D721Med (cell line): ENCODE measurements at places on chromosomes 2 and 18.

GRCh38 chr2:75333646-75334045, 134.3 kb upstream of the TACR1 start:
- DNase-seq: no peak

- no peak for DNase-seq
Measured at GRCh38 chr18:36900466-36900865, 71.5 kb downstream of the KIAA1328 start.

GRCh38 chr2:189134485-189134884, 45.1 kb downstream of the COL5A2 start:
- no peak for DNase-seq

GRCh38 chr2:158128168-158128973, 26.7 kb downstream of the UPP2 start:
- DNase-seq: no peak

DNA sequence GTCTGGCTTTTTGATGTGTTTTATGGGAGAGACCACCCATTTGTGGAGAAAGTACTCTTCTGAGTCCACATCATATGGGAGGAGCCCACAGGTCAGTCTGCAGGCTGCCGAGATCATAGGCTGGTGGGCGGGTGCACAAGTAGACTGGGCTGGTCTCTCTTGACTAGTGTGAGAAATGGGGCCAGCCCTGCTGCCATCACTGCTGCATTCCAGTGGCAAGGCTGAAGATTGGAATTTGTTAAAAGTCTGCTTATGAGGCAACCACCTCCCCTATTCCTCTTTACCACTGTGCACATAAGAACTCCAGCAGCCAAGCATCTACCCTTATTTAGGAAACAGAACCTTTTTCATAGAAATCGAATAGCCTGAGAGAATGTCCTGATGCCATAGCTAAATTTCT, 200.7 kb downstream of the DIS3L2 start:
- DNase-seq: no peak

GRCh38 chr2:127400897-127401756, 13.4 kb upstream of the MAP3K2 start:
- DNase-seq: no peak

DNA sequence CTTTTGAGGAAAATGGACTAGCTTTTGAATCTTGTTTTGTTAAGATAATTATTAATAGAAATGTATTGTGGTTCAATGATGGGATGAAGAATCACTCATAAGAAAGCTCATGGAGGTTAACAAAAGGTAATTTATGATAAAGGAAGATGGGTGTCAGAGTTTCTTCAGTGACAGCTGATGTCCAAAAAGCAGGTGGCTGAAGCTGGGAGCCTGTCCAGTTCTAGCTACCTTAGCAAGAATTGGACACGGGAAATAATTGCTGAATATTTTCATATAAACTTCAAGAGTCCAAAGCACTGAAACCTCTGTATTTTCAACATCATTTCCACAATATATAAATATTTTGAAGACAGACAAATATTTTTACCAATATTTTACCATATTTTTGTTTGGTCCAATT, 1505.8 kb upstream of the SLC39A10 start:
- no peak for DNase-seq

- no peak for DNase-seq
Measured at GRCh38 chr2:30112561-30112960, 34.2 kb upstream of the YPEL5 start.

DNA sequence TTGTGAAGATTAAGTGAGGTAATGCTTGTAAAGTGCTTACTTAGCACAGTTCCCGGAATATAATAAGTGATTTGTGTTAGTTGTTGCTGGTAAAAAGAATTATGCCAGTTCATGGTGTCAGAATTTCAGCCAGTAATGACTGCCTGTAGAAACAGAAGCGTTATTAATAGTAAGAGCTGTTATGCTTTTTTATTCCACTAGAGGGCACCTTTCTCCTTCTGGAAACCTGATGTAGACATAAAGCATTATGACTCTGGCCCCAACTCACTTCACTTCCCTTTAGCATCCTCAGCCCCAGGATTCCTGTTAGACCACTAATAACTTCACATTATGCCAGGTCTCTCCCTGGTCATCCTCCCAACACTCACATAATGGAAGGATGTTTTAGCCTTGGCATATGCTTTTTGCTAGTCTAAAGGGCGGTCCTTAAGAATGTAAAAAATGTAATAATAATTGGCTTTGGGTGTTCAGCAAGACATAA, 34.9 kb downstream of the C18orf54 start:
- DNase-seq: peak; percentile 29

DNA sequence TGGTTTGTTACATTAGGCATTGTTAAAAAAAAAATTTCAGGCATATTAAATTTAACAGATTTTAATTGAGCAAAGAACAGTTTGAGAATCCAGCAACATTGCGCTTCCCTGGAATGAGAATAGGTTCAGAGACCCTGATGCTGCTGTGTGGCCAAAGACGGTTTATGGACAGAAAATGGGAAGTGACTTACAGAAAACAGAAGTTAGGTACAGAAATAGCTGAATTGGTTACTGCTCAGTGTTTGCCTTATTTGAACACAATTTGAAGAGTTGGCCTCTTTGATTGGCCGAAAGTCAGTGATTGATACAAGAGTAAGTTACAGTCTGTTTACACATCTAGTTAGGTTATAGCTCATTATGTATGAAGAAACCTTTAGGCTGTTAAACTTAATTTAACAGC, 6.0 kb upstream of the NEDD4L start:
- no peak for DNase-seq

DNA sequence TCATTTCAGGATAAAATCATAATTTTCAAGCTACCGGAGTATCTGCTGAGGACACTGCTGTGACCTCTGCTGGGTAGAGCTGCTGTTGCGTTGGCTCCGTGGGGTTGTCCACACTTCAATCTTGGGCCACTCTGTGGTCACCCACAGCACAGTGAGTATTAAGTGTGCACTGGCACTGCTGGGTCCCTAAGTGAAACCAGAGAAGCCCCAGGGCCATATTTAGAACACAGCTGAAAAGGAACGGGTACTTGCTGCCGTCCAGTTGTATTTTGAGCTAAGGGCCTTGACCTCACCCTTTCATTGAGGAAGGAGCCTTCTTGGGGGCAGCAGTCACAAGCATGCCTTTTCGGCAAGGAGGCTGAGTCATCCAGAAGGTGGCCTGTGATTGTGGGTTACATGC, 10.1 kb downstream of the SLC9A4 start:
- no peak for DNase-seq

DNA sequence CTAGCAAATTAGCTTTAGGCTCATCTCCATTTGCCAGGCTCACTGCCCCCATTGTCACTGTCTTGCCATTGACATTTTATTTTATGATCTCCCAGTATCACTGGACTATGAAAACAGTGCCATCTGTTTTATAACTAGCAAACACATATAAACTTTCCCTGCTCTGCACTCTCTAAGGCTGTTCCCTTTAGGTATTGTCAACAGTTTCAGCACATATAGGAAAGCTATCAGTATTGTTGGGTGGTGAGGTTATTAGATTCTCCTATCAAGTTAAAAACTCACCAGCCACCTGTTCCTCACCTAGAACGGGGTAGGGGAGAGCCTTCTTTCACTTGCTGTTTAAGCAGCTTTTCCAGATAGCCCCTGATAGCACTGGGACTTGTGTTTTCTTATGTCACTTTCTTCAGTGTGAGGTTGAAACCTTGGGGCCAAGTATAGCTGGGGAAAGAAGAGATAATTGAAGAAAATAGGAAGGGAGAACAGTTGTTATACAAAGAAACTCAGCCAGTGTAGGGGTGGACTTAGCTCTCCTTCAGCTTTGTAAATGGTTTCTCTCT, 32.5 kb downstream of the CFLAR start:
- no peak for DNase-seq

DNA sequence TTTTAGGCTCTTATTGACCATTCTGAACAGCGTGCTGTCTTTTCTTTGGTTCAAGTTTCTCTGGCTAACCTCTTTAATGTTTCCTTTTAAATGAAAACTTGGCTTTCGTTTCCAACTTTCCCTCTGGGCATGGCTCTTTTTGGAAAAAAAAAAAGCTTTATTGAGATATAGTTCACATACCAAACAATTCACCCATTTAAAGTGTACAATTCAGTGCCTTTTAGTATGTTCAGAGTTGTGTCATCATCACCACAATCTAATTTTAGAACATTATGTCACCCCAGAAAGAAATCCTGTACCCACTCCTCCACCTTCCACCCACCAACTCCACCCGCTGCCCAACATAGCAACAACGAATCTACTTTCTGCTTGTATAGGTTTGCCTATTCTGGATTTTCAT, 322.4 kb downstream of the ADCYAP1 start:
- no peak for DNase-seq

DNA sequence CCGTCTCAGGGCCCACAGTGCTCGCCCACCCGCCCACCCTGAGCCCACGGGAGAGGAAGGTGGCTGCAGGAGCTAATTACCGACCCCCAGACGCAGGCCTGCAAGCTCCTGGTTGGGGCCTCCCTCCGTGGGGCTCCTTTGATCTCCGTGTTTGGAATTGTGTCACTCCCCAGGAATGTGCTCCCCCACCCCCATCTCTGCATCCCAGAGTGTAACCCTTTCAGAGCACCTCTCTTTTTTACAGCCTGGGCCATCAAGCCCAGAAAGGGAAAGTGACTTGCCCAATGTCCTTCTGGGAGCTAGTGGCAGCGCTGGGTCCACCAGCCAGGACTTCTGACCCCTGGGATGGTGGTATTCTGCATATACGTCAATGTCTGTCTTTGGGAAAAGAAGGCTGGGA, 335.1 kb downstream of the CYRIA start:
- no peak for DNase-seq

- no peak for DNase-seq
Measured at GRCh38 chr2:187873132-187873531, 318.9 kb upstream of the TFPI start.

GRCh38 chr2:137689549-137689948, 274.7 kb upstream of the HNMT start:
- DNase-seq: no peak

DNA sequence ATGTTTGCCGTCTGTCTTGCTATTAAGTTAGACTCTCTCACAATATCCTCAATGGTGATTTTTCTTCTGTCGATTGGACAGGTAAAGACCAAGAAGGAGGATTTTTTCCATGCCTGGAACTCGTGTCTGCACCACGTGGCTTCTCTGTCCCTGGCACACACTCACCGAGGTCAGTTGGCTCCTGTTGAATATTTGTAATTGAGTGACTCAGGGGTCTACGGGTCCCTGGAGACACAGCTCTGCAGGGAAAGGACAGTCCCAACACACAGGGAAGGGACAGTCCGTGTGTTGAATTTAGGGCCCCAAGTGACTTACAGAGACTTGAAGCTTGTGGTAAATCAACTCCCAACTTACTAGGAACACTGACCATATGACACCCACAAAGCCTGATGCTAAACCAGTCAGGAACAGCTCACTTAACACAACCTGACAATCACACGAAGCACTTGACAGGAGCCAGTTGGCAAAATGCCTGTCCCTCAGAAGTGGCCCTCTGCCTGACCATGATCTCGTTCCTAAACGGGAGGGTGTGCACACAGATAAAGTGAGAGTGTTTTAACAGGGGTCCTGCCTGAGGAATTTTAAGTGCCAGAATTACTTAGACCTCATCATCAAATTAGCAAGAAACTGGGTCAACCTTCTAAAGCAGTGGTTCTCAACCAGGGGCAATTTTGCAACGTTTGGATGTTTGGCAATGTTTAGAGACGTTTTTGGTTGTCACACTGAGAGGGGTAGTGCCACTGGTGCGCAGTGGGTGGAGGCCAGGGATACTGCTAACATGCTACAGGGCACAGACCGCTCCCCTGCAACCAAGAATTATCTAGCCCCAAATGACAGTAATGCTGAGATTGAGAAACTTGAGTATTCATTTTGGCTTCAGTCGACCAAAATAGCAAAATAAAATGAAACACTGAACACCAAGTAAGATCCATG, 88.9 kb upstream of the BCL2L11 start:
- no peak for DNase-seq

- peak; percentile 78 for DNase-seq
Measured at GRCh38 chr2:11123856-11124759, 31.2 kb upstream of the SLC66A3 start.
